ENCODE measurements at places on chromosomes 1 and 21. TPM values are rescaled to one million over a fixed set of nuclear protein-coding genes. Genes with fewer than 3 reads are reported as not detected.

The ALX3 gene
- total RNA-seq: not detected

The TRIM46 gene
- total RNA-seq: 4.2 TPM

The FNDC5 gene
- 7.2 TPM for total RNA-seq

The DISP1 gene
- 8.4 TPM for total RNA-seq

The TSPAN2 gene
- total RNA-seq: 7.1 TPM

The TCHH gene
- 0.09 TPM for total RNA-seq

The ASH1L gene
- 34.5 TPM for total RNA-seq

The OR2T33 gene
- total RNA-seq: not detected

The KCNK1 gene
- total RNA-seq: 50.1 TPM

The PCP4L1 gene
- 11.3 TPM for total RNA-seq

The ZNHIT6 gene
- total RNA-seq: 15.0 TPM

The FCRL5 gene
- total RNA-seq: 0.99 TPM

The OR14I1 gene
- total RNA-seq: not detected

The FCAMR gene
- not detected for total RNA-seq

The BEND5 gene
- total RNA-seq: 5.9 TPM

The ST6GALNAC5 gene
- 10.9 TPM for total RNA-seq

The PAQR6 gene
- total RNA-seq: 18.5 TPM

The ADAM30 gene
- total RNA-seq: not detected

The CACNA1S gene
- total RNA-seq: not detected

The KLF17 gene
- total RNA-seq: not detected

The S100A14 gene
- 112 TPM for total RNA-seq

The KCNJ10 gene
- 0.35 TPM for total RNA-seq

The CDK18 gene
- total RNA-seq: 58.1 TPM

The KCNK2 gene
- 0.15 TPM for total RNA-seq

The SLFNL1 gene
- 0.07 TPM for total RNA-seq

The HEYL gene
- total RNA-seq: 0.68 TPM

The CD84 gene
- not detected for total RNA-seq

The ACAP3 gene
- total RNA-seq: 30.8 TPM

The PER3 gene
- total RNA-seq: 6.1 TPM

The AJAP1 gene
- total RNA-seq: 16.2 TPM

The C1QTNF12 gene
- 8.0 TPM for total RNA-seq

The ROR1 gene
- 77.4 TPM for total RNA-seq

The ASCL5 gene
- total RNA-seq: 1.4 TPM

The RUNX3 gene
- 0.31 TPM for total RNA-seq
